ENCODE measurements at places on chromosomes 4 and X.
A peak's percentile ranks its signal among the peaks of the same experiment; 100 is the strongest.

- DNase-seq, result no peak
These were observed 7.4 kb downstream of the UVSSA start for GRCh38 chr4:1354136-1354982.

DNA sequence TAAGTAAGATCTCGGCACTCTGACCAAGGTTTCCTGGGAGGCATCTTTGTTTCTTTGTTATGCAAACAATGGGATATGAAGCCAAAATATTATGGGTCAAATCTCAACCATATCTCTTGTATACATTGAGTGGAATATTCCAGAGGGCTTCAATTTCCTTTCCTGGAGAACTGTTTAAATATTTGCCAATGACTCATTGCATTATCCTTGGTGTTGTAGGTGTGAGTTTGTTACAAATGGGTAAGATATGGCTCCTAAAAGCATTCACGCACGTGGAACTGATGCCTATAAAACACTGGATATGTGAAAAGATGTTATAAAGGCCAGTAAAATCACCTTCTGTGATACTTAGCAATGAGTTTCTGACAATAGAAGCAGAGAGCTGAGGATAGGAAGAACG, 150.5 kb upstream of the WDR1 start:
- DNase-seq, result no peak

DNA sequence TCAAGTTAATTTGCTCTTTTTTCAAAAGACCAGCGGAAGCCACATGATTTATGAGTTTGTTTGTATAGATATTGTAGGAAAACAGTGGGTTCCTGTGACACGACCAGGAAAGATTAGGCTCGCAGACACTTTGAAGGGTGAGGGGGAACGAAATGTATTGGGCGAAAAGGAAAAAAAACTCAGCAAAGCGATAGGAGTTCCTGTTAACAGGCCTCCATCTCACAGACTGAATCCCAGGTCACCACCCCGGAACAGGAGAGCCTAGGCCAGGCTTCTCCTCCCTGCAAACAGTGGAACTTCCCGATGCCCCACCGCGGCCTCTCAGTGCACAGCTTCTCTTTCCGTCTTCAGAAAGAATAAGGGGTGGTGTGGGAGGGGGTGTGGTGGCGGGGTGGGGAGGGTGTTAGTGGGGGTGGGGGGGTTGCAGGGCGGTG, 181.8 kb upstream of the GPRIN3 start:
- DNase-seq, result no peak

DNA sequence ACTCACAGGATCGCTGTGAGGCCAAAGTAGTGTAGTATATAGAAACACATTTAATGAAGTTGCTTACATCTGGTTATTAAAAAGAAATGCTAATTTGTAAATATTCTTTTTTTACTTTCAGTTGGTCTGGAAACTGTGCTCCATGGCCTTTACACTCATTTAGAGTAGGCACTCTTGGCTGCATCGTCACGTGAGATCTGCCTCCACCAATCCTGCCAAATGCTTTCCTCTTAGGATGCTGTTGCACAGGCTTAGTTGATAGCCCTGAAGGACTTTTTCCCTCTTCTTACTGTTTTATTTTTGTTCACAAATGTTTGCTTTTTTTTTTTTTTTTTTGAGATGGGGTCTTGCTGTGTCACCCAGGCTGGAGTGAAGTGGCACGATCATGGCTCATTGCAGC, 6.3 kb downstream of the CPE start:
- no peak for DNase-seq

GRCh38 chrX:97310373-97310772, 426.7 kb downstream of the RPA4 start:
- no peak for DNase-seq

GRCh38 chr4:39429476-39430334, 23.0 kb downstream of the KLB start:
- DNase-seq, result no peak

- DNase-seq, result peak; percentile 47
These were observed 19.4 kb downstream of the MTM1 start for GRCh38 chrX:150587585-150588503.

DNA sequence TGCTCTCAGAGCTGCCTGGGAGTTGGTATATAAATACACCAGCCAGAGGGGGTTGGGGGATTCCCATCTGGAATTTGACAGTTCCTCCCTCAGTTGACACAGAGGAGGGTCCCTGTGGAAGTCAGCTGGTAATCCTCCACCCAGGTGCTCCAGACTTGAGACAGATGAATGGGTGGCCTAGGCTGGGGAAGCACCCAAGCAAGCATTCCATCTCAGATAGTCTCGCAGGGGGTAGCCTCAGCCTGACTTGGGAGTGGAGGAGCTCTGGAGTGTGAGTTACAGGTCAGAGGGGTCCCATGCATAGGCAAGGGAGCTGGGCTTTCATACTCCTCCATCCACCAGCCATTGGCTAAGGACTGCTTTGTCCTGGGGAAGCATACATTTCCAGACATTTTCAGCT, 229.3 kb upstream of the BCOR start:
- no peak for DNase-seq

DNA sequence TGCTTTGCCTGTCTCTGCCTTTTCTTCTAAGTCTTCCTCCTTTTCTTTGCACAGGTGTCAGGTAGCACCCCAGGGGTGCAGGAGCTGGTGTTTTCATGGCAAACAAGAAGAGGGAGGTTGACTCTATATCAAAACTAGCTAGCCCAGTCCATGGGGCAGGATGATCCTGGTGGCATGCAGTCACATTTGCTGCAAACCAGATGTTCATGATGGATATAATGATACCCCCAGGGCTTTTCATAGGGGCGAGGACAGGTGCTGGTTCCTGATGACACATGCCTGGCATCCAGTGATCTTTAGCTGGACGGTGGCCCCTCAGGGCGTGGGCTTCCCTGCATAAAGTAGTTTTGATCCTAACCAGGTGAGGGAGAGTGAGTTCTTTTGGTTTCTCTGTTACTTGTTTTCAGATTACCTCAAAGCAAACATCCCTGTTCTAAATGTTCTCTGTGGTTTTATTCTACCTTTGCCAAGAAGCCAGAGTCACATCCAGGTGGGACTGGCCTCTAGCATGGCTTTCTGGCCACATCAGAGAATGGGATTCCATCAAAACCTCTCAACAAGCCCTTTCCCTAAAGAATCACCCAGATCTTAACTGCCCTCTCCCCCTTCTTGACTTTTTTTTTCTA, 11.2 kb upstream of the UBA6 start:
- no peak for DNase-seq

- no peak for DNase-seq
These were observed 95.2 kb downstream of the ATG4A start for GRCh38 chrX:108186811-108187210.

DNA sequence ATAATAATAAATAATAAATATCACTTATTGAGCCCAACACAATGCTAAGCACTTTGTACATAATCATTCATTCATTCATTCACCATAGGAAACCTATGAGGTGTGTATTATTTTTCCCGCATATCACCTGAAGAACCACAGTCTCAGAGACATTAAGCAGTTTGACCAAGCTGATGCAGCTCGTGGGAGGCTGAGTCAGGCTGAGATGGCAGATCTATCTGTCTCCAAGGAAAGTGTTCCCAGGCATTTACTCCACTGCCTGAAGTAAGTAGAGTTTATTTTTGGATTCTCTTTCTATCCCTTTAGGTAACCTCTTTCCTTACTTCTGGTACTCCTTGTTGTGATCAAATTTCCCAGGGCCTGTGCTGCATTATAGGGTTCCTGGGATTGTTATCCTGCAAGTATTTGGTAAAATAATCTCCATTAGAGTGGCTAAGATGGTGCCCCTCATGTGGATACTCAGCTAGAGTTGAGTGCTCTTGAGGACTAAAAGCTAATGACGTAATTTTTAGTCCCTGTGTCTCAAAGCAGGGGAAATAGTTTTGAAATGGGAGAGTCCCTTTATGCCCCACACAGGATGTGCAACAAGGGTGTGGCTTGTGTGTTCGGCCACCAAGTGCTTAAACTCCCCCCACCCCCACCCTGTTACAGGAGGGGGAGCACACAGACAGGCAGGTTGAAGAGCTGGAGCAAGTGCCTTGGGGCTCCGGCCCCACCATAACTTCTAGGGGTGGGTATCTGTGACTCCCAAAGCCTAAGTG, 467.0 kb downstream of the STIM2 start:
- DNase-seq, result no peak

- DNase-seq, result no peak
These were observed 22.7 kb downstream of the KLF3 start for GRCh38 chr4:38686682-38687081.

GRCh38 chrX:138859421-138859820, 147.9 kb upstream of the FGF13 start:
- no peak for DNase-seq

DNA sequence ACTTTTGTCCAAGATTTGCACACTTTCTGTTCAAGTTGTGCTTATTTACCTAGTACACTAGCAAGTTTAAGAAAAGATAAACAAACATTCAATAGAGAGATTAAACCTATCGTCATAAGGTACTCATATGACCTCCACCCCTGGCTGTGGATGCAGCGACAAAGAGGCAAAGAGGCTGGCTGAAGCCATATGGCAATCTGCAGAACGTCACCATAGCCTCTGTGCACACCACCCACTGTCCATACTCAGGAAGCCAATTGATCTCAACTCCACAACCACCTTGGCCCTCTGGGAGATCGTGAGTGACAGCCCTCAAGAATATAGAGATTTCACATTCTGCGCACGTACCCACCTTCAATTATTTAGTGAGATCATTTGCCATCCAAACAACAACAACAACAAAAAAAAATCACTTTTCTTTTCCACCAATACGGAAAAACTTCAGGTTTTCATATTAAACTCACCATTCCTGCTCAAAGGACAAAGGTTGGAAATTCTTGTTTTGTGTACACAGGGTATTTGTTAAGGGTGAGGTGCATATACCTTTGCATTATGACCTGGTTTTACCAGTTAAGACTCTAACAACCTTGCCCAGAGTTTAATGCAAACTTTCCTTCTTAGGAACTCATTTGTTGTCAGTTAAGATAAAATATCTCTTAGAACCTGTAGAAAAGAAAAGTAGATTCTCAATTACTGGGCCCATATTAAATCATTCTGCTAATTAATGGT, 243.0 kb upstream of the FSTL5 start:
- DNase-seq, result no peak

DNA sequence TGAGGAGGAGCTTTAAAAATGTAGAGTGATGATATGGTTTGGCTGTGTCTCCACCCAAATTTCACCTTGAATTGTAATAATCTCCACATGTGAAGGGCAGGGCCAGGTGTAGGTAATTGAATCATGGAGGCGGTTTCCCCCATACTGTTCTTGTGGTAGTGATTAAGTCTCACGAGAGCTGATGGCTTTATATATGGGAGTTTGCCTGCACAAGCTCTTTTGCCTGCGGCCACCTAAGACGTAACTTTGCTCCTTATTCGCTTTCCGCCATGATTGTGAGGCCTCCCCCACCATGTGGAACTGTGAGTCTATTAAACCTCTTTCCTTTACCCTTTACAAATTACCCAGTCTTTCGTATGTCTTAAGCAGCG, 332.0 kb downstream of the RAPGEF2 start:
- DNase-seq, result no peak

GRCh38 chr4:13577660-13578059, 33.4 kb upstream of the NKX3-2 start:
- no peak for DNase-seq

GRCh38 chr4:33975995-33976394, 2268.3 kb downstream of the ARAP2 start:
- DNase-seq, result no peak

DNA sequence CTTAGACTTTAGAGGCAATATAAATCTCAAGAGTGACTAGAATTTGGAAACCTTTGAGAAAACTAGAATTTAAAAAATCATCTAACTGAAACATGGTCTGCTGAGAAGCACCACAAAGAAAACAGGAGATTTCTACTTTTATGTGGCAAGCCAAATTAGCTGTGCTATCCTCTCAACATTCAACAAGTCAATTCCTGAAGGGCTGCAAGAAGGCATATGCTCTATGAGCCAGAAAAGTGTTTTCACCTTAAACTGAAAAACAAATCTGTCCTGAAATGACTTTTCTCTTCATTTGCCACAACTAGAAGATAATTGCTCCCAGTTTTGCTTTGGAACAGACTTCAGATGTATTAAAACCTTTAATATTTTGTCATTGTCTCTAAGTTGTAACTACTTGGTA, 263.2 kb upstream of the EDNRA start:
- no peak for DNase-seq

DNA sequence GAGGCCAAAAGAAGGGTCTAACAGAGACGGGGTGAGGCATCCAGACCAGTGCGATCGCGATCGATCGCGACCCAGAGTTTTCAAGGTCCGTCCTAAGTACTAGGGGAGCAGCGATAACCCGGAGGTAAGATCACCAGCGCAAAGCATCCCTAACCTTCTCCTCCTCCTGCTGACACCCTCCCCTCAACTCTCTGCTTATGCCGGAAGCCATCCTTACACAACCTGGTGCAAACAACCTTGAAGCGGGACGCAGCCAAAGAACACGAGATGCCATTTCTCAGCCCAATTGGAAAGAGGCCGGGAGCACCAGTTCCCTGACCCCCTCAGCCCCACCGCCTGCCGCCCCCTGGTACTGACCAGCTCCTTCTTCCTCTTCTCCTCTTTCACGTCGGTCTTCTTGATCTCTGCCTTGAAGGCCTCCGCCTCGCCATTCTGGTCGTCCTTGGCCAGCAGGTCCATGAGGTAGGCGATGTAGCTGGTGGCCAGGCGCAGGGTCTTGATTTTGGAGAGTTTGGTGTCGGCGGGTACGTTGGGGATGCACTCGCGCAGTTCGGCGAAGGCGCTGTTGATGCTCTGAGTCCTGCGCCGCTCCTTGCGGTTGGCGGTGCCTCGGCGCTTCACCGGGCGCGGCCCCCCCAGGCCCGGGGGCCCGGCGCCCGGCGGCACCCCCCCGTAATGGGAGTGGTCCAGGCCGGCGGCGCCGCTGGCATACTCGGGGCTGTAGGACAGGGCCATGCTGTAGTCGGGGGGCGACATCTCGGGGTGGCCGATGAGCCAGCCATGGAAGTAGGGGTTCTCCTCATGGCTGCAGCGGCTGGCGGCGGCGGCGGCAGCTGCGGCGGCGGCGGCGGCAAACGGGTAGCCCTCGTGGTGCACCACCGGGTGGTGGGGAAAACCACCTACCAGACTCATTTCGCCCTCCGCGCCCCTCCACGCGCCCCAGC, 1.4 kb downstream of the HAND2 start:
- DNase-seq, result no peak

DNA sequence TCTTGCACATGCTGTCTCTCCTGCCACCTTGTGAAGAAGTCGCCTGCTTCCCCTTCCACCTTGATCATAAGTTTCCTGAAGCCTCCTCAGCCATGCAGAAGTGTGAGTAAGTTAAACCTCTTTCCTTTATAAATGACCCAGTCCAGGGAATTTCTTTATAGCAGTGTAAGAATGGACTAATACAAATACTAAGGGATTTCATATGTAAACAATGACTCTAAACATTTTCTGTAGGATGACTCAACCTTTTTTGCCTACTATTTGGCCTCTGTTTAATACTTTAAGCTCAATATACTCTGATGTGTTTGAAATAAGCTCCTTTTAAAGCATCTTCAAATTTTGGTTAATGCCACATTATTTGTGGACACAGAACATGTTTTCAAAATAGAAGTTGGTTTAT, 813.5 kb upstream of the SLIT2 start:
- no peak for DNase-seq

DNA sequence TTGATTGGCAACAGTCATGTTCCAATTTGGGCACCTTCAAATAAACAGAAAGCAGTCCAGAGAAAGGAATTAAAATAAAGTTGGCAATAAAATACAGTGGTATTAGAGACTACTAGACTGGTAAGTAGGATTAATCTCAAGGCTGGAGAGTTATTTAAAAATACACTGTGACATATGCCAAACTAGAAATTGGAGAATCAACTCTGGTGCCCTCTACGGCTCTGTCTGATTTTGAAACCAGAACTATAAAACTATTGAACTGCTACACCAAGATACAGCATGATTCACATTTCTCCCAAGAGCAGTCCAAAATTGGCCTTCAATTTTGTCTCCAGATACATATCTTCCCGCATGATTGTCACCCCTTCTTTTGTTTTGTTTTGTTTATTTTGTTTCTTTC, 78.7 kb upstream of the FAM47B start:
- DNase-seq, result no peak

Data from CD4-positive, alpha-beta T cell treated with Interleukin-4 for 4 hours (primary cell).